ENCODE measurements at places on chromosomes 16 and 17.

GRCh38 chr17:13153036-13153435 is 135.2 kb upstream of the ELAC2 start:
- no peak for DNase-seq

DNA sequence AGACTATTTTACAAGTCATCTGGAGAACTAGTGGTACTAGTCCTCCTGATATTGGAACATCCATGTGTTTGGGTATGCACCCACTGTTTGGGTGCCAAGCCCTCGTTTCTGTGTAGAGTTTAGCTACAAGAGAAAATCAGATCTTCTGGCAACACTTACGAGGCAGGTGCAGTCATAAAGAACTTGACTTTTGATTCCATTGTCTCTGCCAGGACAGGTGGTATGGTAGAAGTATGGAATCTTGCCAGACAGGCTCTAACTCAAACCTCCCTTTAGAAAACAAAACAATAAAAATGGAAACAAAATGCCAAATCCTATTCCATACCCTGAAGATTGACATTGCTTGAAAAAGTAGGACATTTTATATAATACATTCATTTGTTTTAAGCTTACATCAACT is 16.0 kb downstream of the RNF43 start:
- no peak for DNase-seq

GRCh38 chr16:58331024-58331707 is 36.3 kb upstream of the PRSS54 start:
- no peak for DNase-seq

DNA sequence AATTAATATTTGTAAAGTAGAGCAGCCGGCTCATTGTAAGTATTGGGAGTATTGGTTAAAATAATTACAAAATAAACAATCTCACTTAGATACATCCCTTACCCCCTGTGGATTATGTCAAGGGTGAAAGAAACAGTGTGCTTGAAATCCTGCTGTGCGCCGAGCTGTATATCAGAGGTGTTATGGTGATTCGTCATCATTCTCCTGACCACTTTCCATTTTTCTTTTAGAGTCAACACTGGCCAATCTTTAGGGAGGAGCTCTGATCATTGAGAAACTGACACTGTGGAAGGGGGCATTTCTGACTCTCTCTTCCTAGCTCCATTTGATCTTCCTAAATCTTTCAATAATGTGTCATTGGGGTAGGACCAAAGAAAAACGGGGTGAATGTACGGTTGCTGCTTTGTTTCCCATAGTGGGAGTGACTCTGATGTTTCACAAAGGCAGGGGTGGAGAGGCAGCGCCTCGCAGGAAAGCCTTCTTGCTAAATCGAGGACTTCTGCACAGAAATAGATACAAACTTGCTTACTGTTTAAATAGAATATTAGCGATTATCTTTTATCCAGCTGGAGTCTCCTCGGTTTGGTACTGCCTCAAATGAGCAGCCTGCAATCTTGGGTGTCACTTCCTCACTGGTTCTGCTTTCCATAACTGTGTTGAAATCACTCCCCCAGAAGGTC is 123.4 kb downstream of the PRKCB start:
- DNase-seq = no peak

GRCh38 chr17:1574697-1575471 is 12.3 kb upstream of the PITPNA start:
- DNase-seq = no peak

GRCh38 chr16:85613604-85614337 is 649 bp downstream of the GSE1 start:
- no peak for DNase-seq

DNA sequence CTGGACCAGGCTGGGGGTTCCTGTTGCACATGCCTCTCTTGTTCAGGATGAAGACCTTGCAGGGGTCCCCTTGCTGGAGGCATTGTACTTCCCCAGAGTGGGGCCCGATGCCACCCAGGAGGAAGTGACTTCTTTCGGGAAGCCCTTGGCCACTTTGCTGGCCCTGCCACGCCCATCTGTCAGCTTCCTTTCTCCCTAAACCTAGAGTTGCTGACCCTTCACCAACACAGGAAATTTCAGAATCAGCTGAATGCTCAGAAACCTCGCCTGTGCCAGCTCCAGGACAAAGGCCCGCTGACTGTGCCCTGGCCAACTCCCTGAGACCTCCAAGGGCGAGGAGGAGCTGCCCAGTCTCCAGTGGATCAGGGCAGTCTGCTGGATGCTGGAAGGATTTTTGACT is 26.7 kb downstream of the WNT9B start:
- DNase-seq = no peak

GRCh38 chr17:32947736-32948135 is 19.8 kb downstream of the TMEM98 start:
- DNase-seq = no peak

DNA sequence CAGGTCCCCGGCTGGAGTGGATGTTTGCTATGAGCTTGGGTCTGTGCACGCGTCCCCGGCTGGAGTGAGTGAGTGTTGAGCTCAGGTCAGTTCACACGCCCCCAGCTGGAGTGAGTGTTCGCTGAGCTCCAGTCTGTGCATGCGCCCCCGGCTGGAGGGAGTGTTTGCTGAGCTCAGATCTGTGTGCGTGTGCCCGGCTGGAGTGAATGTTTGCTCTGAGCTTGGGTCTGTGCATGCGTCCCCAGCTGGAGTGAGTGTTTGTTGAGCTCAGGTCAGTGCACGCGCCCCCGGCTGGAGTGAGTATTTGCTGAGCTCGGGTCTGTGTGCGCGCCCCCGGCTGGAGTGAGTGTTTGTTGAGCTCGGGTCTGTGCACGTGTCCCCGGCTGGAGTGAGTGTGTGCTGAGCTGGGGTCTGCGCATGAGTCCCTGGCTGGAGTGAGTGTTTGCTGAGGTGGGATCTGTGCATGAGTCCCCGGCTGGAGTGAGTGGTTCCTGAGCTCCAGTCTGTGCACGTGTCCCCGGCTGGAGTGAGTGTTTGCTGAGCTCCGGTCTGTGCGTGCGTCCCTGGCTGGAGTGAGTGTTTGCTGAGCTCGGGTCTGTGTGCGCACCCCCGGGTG is 284.2 kb downstream of the SNX29 start:
- DNase-seq = no peak

- peak; percentile 15 for DNase-seq
These were observed 50.4 kb upstream of the HS3ST2 start for GRCh38 chr16:22763437-22764080.

DNA sequence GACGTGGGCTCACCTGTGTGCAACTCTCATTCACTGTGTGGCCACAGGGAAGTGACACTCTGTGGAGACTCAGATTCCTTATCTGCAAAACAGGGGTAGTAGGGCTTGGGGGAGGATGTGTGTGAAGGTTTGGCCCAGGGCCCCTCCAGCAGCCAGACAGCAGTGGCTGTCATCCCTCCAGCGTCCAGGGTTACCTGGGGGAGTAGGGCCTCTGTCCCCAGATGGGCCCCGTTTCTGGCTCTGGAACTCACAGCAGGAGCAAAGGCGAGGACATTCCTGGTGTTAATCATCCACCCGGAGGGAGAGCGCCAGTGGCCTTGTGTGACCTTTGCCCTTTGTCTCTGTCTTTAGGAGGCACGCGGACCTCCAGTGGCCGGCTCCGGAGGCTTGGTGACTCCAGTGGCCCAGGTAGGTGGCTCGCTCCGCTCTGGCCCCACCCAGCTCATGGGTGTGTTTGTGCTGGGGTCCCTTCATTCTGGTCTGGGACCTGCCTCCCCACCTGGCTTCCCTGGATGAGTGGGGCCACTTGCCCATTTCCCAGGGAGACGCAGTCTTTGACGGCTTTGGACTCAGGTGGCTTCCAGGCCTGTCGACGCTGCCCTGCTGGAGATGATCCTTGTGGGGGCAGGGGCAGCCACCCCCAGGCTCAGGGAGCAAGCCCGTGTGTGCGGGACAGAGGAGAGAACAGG is 166.2 kb downstream of the SEC14L1 start:
- DNase-seq = no peak

- DNase-seq = no peak
These were observed 76.4 kb downstream of the SOCS1 start for GRCh38 chr16:11179574-11179973.

- DNase-seq = no peak
These were observed 49.4 kb downstream of the SNX29 start for GRCh38 chr16:12025926-12026325.

- no peak for DNase-seq
These were observed 23.0 kb downstream of the ARHGAP27 start for GRCh38 chr17:45409659-45410076.

- no peak for DNase-seq
These were observed 760 bp downstream of the SLFN12L start for GRCh38 chr17:35536664-35537171.

DNA sequence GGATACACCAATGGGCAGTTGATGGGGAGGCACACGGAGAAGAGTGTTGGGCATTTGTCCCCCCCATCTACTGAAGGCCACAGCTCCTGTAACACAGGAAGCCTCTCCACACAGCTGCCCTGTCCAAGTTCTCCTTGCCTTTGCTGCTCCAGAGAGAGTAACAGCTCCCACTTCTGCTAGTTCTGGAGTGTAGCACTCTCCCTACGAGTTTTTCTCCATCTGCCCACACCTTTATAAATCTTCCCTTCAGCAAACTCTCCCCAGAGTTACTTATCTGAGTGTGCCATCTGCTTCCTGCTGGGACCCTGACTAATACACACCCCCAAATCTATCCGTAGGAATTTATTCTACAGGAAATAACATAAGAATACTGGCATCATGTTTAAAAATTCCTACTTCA is 42.6 kb upstream of the ERN1 start:
- DNase-seq = no peak

GRCh38 chr17:16286947-16287562 is 66.2 kb downstream of the CENPV start:
- DNase-seq = peak; percentile 25

DNA sequence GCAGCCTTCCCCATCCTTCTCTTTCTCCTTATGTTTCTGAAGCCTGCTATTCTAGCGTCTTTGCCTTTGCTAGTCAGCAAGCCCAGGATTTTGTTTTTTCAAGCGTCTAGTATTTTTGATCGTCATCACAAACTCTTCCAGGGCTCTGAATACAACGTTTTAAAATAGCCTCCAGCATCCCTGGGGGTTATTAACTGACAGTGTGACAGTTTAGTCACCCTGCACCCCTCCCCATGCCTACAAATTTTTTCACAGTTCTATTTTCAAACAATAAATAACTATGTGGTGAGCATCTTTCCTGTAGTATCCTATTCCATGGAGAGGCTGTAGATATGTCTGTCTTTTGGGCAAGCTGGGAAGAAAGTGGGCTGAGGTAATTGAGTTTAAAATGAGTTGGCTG is 280.9 kb downstream of the MAP2K4 start:
- no peak for DNase-seq

- no peak for DNase-seq
These were observed 12.8 kb upstream of the TNS4 start for GRCh38 chr17:40514013-40514875.

DNA sequence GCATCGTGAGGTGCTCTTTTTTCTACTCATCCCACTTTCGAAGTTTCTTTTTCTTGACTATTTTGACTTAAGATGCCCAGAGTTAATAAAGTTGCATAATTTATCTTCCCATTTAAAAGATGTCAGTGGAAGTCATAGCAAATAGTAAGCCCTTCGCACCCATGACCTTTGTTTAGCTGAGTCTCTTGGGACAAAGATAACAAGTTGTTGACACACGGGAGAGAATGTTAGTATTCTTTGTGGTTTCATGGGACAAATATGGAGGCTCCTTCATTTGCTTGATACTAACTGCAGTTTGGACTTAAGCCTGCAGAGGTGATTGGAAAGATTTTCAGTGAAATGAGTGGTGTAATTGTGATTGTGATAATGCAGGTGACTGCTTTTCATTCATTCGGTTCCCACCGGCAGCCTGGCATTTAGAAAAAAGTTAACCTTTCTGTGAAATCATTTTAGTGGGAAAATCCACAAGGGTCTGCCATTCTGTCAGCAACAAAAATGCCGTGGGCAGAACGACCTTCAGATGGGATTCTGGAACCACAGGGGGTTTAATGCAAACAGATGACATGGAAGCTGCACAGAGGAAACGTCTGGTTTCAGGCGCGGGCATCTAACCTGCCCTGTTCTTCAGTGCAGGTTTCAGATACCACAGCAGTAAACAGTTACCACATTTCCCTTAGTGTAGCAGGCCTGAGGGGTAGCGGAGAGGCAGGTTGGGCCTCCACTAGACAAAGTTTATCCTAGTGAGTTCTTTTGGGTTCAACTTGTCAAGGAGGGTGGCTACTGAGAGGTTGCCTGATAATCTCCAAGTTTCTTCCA is 123.0 kb downstream of the RPTOR start:
- DNase-seq = no peak

DNA sequence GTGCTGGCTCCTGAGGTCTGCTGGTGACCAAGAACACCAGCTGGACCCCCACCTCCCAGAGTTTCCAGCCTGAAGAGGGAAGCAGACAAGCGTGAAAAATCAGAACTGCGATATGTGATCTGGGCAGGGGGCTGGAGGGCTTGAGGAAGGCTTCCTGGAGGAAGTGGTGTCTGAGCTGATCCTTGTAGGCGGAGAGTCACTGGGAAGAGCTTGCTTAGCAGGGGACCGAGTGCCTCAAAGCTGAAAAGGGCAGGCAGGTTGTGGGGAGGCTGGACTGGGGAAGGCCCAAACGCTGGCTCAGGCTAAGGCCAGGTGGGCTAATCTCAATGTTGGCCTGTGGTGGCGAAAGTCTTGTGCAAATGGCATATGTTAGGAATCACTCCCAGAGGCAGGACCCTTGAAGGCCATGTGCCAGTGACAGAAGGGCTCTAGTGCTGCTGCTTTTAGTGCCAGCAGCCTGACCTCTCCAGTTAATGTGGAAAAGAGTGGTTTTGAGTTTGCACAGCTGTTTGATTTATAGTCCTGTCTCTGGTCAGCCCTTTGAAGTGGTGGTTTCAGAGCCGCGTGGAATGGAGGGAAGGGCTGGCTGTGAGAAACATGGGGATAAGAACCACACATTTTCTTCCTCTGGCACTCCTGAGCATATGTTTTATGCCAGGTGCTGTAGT is 85.3 kb upstream of the LGALS9 start:
- DNase-seq = no peak

GRCh38 chr17:4950746-4951204 is at the start of gene ENO3:
ENO3 (plus strand) TSS chr17:4951119; CDS start chr17:4951830, 711 bp downstream.
- DNase-seq = no peak

DNA sequence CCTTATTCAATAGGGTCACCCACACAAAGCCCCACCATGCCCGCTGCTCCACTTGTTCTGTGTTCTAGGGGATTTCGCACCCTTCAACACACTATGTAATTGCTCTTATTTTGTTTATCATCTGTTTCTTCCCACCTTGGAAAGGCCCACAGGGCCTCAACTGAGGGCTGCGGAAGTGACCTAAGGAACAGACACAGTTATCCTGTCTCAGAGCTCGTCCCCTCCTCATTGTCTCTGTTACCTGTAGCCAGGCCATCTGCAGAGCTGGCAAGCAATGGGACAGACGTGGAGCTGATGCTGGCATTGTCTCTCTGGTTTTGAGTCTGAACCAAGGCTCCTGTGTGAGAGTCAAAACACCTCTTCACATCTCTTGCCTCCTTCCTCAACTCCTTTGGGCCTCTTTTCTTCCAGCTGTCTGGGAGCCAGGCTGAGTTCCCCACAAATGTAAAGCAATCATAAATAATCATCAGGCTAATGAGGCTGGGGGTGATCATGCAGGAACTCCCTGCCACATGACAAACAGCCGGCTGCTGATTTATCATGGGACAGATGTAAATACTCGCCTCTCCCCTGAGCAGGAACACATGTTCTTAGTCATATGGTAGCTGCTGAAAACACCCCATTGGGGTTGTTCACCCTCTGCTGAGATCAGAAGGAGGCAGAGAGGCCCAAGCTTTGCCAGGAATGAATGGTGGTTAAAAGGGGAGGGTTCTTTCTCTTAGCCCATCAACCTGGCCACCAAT is 71.9 kb downstream of the AXIN2 start:
- DNase-seq = no peak

- DNase-seq = no peak
These were observed 21.1 kb downstream of the CPSF4L start for GRCh38 chr17:73240561-73240960.

Data from SK-MEL-5 (cell line).